ENCODE measurements at places on chromosomes 16 and 17.
A peak's percentile ranks its signal among the peaks of the same experiment; 100 is the strongest.

DNA sequence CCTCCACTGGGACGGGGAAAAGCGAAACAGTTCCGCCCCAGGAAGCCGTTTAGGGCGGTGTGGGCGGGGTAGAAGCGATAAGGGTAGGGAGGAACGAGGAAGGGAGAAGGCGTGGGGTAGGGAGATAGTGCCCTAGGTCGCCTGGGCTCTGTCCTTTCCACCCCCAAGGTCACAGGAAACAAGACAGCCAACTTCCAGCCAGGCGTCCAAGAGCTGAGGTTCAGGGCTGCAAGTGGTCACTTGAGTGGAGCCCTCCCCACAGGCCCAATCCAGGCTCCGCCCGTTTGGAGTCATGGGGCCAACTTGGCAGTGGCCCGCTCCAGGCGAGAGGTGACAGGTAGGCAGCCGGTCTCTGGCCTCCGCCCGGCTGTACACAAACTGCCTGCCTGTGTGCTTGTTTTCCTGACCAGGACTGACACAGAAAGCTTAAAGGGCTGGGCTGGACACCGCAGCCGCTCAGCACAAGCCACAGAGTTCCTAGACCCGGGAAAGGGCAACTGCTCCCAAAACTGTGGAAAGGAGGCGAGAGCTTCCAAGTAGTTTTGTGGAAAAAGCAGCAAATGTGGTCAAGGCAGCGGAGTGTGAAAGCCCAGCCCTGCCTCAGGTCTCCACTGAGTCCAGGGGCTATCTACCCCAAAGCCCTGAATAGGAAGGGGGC is at the start of gene RILP:
RILP (minus strand) TSS at position 23 of the 658 bp plus-strand sequence. CDS start 62 bp downstream, outside the sequence.
- DNase-seq: peak; percentile 25

DNA sequence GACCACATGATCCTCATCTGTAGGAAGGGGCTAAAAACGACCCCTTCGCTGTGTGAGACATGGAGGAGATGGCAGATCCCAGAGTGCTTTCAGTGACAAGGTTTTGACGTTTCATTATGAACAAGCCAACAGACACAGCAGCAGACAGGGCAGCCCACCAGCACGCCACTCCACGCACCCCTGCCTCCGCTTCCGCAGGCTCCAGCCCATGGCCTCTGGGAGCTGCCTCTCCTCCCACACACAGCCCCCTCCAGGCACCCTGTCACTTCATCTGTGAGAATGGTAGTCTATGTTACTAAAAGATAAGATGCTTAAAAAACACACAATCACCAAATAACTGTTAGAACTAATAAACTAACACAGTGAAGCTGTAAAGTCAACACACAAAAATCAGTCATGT is 12.3 kb upstream of the ADCY7 start:
- no peak for DNase-seq

DNA sequence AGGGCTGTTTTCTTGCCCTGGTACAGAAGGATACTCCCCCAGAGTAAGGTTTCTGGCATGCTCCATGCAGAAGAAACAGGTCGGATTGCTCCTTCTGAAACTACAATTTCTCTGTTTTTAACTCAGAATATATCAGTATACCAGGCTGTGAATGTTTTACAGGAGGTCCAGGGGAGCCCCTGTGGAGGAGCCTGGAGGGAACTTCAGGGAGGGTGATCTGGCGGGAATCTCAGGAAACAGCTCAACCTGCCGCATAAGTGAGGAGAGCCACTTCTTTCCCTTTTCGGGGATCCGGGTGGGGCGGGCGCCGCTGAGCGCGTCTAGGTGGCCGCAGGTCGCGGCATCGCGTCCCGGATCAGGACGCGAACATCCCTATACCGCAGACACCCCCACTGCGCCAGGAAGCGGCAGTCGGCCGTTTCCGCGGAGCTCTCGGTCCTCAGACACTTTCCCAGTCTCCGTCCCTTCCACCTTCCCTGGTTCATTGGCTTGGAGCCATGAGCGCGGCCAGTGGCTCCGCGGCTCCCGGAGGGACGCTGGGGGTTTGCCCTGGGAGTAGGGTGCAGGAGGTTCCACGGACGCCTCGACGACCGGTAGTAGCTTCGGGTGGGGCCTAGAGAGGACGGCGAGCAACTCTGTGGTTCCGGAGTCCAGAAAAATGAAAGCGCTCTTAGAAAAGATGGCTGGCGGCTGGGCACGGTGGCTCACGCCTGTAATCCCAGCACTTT is 3.1 kb upstream of the ZNF764 start:
- no peak for DNase-seq

- peak; percentile 33 for DNase-seq
These were observed 15.8 kb downstream of the TMC6 start for GRCh38 chr17:78112518-78113471.

DNA sequence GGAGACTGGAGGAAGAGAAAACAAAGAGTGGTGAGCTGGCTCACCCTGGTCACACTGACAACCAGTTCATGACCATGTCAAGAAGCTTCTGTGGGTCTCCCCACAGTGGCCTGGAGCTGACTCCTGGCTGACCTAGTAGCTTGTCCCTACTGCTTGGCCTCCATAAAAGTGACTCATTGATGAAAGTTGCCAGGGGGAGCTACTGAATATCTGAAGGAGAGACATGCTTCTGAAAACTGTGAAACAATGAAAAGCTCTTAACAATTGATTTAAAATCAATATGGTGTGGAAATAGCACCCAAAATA is 22.0 kb downstream of the SMPD3 start:
- DNase-seq: peak; percentile 10

DNA sequence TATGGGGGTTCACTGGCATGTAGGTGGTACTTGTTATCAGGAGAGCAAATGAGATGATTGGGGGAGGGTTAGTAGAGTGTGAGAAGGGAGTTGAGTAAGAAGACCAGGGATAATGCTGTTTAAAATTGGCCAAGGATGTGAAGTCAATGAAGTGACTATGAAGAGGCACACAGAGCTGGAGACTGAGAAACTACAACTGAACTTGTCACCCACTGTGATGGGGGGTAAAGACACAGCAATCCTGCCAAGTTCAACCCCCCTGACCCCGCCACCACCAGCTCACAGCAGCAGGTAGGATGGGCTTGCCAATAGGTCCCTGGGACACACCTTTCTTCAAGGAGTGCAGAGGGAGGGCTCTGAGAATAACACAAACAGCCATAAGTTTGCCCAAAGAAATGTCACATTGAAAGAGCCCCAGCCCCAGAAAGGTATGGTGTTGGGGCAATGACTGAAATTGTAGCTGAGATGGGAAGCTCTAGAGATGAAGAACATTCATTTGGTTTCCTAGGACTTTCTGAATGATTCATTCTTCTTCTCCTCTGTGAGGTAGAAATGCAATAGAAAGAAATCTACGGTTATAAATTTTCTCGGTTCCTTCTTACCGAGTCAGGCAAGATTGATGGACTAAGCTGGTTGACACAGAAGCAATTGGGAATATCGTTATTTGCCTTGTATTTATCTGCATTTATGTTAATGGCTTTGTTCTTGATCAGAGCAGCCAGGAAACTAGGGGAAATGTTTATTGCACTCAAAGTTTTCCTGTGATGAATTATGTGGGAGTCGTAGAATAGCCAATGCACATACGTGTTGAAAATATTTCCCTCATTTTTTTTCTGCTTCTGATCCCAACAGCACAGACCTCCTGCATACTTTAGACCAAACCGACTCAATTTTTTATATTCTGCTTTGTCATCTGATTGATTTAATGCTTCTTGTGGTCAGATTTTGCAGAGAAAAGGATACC is 595.2 kb upstream of the CDH11 start:
- no peak for DNase-seq

DNA sequence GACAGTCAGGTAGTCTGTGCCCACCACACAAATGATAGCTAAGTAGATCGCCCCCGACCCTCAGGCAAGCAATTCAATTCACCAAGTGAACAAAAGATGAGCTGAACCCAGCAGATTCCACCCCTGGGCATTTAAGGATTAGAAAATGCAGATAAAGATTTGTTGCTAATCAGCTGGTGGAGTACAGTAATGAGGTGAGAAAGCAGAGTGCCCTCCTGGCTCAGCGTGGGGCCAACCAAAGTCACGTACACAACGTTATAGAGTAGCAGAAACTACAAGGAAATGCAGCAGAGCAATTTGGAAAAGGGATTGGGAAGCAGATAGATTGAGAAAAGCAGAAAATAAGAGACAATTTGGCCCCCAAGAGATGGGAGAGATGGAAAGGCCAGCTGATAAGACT is 91.2 kb downstream of the SOX9 start:
- no peak for DNase-seq

- DNase-seq: peak; percentile 54
These were observed 9.8 kb upstream of the TNRC6C start for GRCh38 chr17:77948690-77949114.

- DNase-seq: peak; percentile 61
These were observed 284.6 kb upstream of the CDH5 start for GRCh38 chr16:66081775-66082366.

GRCh38 chr17:45031231-45032173 is 19.9 kb downstream of the DCAKD start:
- DNase-seq: no peak

GRCh38 chr16:4613636-4614570 is 785 bp downstream of the UBALD1 start:
- peak; percentile 25 for DNase-seq

- DNase-seq: no peak
These were observed 243.1 kb upstream of the MAF start for GRCh38 chr16:79843631-79844043.

DNA sequence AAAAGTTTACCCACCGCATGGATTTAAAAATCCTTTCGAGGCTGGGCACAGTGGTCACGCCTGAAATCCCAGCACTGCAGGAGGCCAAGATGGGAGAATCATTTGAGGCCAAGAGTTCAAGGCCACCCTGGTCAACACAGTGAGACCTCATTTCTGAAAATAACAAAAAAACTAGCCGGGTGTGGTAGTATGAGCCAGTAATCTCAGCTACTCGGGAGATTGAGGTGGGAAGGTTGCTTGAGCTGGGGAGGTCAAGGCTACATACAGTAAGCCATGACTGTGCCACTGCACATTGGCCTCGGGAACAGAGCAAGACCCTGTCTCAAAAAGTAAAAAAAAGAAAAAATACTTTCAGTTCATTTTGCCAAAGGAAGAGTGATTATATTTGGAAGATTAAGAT is 12.7 kb downstream of the GNA13 start:
- DNase-seq: no peak

- DNase-seq: no peak
These were observed 2.7 kb downstream of the OTOP3 start for GRCh38 chr17:74938194-74938950.

- no peak for DNase-seq
These were observed 8.3 kb downstream of the CD300H start for GRCh38 chr17:74558882-74559519.

DNA sequence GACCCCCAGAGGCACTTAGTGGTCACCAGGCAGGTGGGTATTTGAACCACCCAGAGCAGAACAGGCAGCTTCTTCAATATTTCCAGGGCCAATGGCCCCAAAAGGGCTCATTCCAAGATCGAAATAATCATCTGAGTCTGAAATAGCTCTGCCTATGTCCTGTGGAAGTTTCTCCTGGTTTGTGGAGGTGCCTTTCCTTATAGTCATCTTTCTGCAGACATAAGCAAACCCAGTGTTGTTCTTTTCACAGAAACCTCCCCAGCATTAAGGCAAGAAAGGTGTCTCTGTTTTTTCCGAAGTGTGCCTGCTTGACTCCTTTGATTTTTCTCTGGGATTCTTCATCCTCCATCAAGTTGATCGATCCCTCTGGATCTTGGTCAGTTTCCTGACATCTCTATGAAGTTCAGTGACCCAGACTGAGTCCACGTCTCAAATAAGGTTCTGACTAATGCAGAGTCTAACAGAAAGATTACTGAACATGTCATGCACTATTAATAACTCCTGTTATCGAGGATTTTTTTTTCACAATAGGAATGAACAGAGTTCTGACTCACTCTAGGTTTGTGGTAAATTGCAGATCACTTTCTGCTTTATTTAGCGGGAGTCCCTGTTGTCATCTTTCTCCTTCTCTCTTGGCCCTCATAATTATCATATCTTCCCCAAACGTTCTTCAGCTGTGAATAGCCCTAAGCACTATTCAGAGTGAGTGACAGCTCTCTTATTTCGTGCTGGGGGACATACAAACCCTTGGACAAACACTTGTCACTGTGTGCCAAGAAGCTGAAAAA is 1.5 kb downstream of the LRRC3C start:
- peak; percentile 92 for DNase-seq

DNA sequence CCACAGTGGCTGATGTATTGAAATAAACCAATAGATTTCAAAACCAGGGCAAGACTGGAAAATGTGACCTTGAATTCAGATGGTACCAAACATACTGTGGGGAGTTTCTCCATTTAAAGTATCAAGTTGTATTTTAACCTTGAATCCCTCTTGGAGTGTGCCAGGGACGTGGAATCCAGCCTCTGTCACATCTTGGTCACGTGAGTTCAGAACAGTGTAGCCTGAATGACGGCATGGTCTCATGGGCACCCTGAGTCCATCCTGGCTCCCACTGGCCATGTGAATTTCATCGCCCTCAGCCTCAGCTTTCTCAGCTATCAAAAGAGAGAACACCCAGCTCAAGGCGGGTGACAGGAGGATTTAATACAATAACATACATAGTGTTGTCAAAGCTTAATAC is 6.8 kb downstream of the ZNF771 start:
- no peak for DNase-seq

GRCh38 chr17:82875407-82875856 is 35.6 kb upstream of the ZNF750 start:
- no peak for DNase-seq

DNA sequence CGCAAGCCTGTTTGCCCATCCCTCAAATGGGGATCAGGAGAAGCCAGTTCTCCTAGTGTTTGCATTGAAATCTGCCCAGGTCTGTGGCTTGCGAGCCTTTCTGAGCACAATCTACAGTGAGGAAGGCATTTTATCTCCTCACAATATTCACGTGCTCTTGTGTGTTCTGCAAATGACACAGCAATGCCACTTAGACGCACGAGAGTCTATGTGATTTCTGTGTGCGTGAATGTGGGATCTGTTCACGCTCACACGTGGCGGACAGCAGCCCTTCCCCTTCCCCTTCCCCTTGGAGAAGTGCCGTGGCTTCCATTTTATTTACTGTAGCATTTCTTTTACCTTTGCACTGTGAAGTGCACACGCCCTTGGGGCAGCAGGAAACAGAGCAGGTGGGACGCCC is 17.7 kb upstream of the CBFA2T3 start:
- no peak for DNase-seq

GRCh38 chr16:20673882-20674683 is 23.4 kb downstream of the ACSM1 start:
- no peak for DNase-seq

- no peak for DNase-seq
These were observed 115.0 kb upstream of the CIBAR2 start for GRCh38 chr16:85227084-85227945.

DNA sequence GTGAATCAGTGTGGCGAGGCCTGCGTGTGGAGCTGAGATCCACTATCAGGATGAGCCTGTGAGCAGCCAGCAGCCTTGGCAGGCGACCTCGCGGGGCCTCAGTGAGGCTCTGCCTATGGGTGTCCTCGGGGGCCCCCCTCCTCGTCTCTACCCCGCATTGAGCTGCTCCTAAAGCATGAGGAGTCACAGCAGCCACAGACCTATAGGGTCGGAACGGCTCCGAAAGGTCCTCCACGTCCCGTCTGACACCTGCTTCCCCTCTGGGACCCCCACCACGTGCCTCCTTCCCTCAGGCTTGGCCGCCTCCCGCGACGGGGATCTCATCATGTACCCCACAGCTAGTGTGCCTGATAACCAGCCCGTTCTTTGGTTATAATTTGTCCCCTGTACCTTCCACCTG is 28.8 kb downstream of the GRIN2C start:
- no peak for DNase-seq
